ENCODE measurements at places on chromosomes 5 and 9.
A peak's percentile ranks its signal among the peaks of the same experiment; 100 is the strongest.

- no peak for DNase-seq
Observed at GRCh38 chr5:5421149-5421960, 1.1 kb upstream of the ICE1 start.

DNA sequence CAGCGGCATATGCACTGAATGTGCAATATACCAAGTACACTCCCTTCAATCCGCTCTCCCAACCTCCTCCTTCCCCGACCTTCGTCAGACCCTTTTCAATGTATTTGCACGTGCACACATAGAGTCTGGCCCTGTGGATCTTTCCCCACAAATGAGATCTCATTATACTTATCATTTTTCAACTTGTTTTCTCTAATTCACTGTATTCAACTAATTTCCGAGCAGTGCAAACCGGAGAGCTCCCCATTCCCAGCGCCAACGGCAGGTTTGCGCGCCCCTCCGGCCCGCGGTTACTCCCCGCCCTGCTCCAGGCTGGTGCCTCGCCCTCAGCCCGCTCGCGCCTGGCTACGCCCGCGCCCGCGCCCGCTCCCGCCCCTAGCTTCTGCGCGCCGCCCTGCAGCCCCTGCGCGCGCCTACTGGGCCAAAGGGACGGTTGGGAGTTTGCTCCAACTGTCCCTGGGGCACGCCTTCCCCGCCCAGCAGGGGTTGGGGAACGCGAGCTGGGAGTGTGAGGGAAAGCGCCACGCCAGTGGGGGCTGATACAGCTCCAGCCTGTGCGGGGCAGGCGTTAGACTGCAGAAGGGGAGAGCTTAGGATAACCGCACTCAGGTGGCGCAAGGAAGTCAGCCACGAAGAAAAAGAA lies 3.3 kb upstream of the CDC20B start:
- no peak for DNase-seq

GRCh38 chr9:131420980-131421624 lies 27.2 kb downstream of the PRRC2B start:
- DNase-seq, result no peak

- DNase-seq, result peak; percentile 13
Observed at GRCh38 chr9:93827545-93828330, 127.4 kb downstream of the BARX1 start.

- DNase-seq, result no peak
Observed at GRCh38 chr5:89989776-89990175, 419.8 kb downstream of the CETN3 start.

GRCh38 chr5:151202381-151203139 lies 21.3 kb downstream of the CCDC69 start:
- no peak for DNase-seq

DNA sequence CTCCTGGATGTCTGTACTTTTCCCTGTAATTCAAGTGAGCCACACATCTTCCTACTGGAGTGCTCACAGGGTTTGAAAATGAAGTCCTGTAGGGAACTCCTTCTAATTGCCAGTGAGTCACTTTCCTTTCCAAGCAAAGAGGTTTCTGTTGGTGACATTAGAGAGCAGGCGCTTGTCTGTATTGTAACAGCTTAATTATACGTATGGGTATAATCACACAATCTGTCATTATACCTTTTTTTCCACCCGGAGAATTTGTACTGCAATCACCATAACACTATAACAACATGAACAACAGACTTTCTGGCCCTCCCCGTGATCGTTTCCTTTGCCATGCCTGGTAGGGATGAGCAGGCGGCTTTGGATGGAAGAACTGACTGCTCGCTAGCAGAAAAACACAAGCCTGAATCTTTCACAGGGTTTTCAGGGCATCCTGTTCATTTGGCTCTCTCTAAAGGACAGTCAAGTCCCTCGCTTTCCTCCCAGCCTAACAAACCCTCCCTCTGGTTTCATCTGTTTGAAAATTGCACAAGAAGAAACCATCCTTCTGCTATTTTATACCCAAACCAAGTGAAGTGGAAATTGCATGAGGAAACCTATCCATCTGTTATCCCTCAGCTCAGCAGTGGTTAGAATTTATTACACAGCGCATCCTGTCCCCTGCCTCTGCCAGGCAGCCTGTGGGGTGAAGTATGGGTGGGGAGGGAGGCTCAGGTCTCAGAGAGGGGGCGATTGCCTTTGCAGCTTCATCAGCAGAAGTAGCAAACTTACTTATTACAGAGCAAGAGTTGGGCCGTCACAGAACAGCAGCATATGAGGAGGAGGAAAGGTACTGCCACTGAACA lies 307.0 kb upstream of the TLE4 start:
- DNase-seq, result no peak

DNA sequence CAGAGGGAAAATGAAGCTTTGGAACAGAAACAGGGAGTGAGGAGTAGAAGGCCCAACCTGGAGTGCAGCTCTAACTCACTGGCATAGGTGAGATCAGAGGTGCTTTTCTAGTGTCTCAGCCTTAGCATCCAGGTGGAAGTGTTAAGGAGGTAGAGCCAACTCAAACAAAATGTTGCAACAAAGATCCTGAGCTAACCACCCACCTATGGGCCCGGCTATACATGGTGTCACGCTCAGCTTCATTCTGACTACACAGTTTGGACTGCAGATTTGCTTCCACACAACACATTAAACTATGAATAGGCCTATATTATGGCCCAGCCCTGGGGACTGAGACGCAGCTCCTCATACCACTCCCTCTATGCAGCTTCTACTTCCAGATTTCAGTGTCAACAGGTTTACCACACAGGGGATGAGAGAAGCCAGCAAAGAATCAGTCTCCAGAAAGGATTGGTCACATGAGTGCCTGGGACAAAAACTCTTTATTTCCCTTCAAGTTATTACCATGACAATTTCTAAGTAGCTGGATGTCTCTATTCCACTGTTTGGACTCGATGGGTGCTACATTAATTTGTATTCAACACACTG lies 9.0 kb downstream of the C5orf63 start:
- DNase-seq, result no peak

DNA sequence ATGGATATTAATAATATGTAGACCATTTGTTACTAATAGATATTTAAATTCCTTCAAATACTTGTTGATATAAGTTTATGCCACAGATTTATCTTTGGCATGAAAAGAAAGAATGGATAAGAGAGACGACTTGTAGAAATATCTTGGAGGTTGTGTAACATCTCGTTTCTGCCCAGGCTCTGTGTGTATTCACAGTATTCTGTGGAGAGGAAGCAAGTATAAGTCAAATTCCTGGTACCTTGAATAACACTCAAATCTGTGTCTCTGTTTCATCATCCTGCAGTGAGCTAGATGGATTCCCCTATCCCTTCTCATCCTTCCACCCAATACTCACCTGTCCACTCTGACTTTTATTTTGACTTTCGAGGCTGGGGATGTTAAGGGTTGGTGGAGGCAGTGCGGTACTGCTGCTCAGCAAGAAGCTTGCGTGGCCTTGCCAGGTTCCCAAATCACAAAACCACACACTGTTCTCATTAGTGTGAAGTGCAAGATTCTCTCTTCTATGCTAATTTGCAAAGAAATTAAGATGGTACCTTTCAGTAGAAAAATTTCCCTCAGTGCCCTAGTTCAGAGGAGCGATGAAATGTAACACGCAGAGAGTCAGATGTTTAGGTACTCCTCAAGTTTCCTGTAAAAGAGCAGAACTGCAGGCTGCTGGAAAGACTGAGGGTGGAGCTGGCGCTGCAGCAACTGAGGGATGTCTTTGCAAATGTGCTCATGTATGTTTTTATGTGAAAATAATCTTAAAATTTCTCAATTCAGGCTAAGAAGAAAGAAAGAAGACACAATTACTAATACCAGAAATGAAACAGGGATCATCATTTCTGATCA lies 42.6 kb upstream of the ANKRD18A start:
- no peak for DNase-seq

- no peak for DNase-seq
Observed at GRCh38 chr9:126053913-126054312, 272.7 kb upstream of the MVB12B start.

DNA sequence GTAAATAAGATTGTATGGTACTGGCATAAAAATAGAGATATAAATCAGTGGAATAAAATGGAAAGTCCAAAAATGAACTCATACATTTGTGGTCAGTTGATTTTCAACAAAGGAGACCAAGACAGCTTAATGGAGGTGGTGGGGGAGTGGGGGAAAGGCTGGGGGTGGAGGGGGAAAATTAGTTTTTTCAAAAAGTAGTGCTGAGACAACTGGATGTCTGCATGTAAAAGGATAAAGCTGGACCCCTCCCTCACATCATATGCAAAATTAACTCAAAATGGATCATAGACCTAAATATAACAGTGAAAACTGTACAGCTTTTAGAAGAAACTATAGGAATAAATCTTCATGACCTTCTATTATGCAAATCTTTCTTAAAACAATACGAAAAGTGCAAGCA lies 107.0 kb downstream of the HMHB1 start:
- DNase-seq, result no peak

All from stimulated activated CD4-positive, alpha-beta T cell treated with anti-CD3 and anti-CD28 coated beads, TNF-alpha, amount 100 ng/mL, for 1 hour (primary cell).